ENCODE measurements at places on chromosomes 13 and 19. TPM values are rescaled to one million over a fixed set of nuclear protein-coding genes. Genes with fewer than 3 reads are reported as not detected.

Gene WDR88
- total RNA-seq = not detected

Gene SIAH3
- 0.02 TPM for total RNA-seq

Gene PRRG2
- 0.39 TPM for total RNA-seq

Gene C19orf47
- total RNA-seq = 22.2 TPM

Gene ZNF574
- total RNA-seq = 13.0 TPM

Gene ZFP28
- total RNA-seq = 4.8 TPM

Gene USHBP1
- total RNA-seq = not detected

Gene PCDH20
- total RNA-seq = 0.19 TPM

Gene ERICH4
- total RNA-seq = not detected

Gene SIGLEC5
- not detected for total RNA-seq

Gene MED26
- total RNA-seq = 8.8 TPM

Gene ZNF611
- total RNA-seq = 16.3 TPM

Gene ZNF823
- total RNA-seq = 3.7 TPM

Gene KLK5
- total RNA-seq = 0.38 TPM

Gene DKKL1
- total RNA-seq = 1.5 TPM

Gene ADGRL1
- 32.2 TPM for total RNA-seq

Gene GADD45B
- 258 TPM for total RNA-seq

Gene SAE1
- 107 TPM for total RNA-seq

Gene C1QTNF9B
- total RNA-seq = not detected

Gene ZNF763
- 1.1 TPM for total RNA-seq

Gene FAM98C
- total RNA-seq = 16.5 TPM

Gene IER2
- total RNA-seq = 38.4 TPM

Gene TMEM145
- not detected for total RNA-seq

Gene RFPL4AL1
- total RNA-seq = not detected

Gene CASP14
- not detected for total RNA-seq

Gene CSNK1A1L
- not detected for total RNA-seq

Gene CYP2A6
- not detected for total RNA-seq

Gene HPN
- total RNA-seq = not detected

Gene TEX29
- total RNA-seq = 0.94 TPM

Gene PNMA8B
- total RNA-seq = 2.5 TPM

Gene PSG11
- total RNA-seq = not detected

Gene PTH2
- total RNA-seq = not detected

Gene PRODH2
- not detected for total RNA-seq

Gene ZSCAN5A
- 9.9 TPM for total RNA-seq

Gene TSC22D1
- 102 TPM for total RNA-seq

Gene CD33
- not detected for total RNA-seq

Gene TYROBP
- total RNA-seq = not detected

Gene SULT2A1
- not detected for total RNA-seq

Gene MEDAG
- total RNA-seq = 21.0 TPM

Gene SIGLEC9
- not detected for total RNA-seq

Gene ADGRE1
- not detected for total RNA-seq

Gene KIR2DL4
- not detected for total RNA-seq

Gene KLK12
- total RNA-seq = not detected

Gene C19orf12
- 43.7 TPM for total RNA-seq

Gene PRR22
- 1.3 TPM for total RNA-seq

Gene RINL
- 0.65 TPM for total RNA-seq

Gene KIR3DL2
- total RNA-seq = not detected

Gene ZNF223
- total RNA-seq = 5.2 TPM

Gene SH2D3A
- total RNA-seq = 0.52 TPM

Gene C13orf42
- not detected for total RNA-seq

Gene VAV1
- not detected for total RNA-seq

Gene ZNF45
- total RNA-seq = 15.5 TPM

Gene BCL3
- 14.9 TPM for total RNA-seq

Data from chondrocyte (in vitro differentiated cells).